ENCODE measurements at places on chromosomes 2 and 18. TPM values are rescaled to one million over a fixed set of nuclear protein-coding genes. Genes with fewer than 3 reads are reported as not detected.

PLGLB2 gene
- total RNA-seq, result 1.9 TPM

ALPP gene
- not detected for total RNA-seq

EMILIN1 gene
- 8.7 TPM for total RNA-seq

DNA sequence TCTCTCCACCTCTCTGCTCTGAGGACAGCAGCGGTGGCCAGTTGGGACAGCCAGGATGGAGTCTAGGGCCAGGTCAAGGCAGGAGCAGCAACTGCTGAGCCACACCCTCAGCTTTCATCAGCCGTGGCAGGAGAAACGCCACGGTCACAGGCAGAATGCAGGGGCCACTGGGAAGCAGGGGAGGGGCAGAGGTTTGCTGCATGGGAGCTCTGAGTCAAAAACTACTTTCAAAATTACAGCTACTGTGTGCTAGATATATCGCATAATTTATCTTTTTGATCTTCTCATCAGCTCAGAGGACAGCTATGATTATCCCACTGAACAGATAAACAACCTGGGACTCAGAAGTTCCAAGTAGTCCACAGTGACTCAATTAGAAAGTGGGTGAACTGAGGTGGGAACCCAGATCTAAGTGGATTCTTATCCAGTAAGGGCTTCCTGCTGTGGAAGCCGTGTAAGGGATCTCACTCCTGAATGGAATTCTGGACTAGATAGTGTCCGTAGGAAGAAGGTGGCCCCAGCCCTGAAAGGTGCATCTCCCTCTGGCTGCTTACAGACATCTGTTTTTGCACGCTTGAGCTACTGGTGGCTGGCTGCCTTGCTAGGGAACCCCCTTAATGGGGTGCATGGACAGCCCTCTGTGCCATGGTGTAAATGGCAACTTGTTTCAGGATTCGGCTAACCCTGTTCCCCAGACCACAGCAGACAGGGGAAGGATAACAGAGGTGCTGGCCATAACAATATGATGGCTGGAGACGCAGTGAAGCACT, 194.6 kb upstream of the SMAD2 start:
- DNase-seq, result no peak

GRCh38 chr2:111896576-111896975, 1.8 kb upstream of the MERTK start:
- DNase-seq, result no peak
